ENCODE measurements at places on chromosomes 11 and 22.

GRCh38 chr11:128643661-128644317, 50.1 kb upstream of the FLI1 start:
- DNase-seq = no peak

- DNase-seq = no peak
Measured at GRCh38 chr11:129861702-129862522, 33.5 kb downstream of the NFRKB start.

- DNase-seq = peak; percentile 6
Measured at GRCh38 chr11:20364341-20364792, 853 bp downstream of the HTATIP2 start.

DNA sequence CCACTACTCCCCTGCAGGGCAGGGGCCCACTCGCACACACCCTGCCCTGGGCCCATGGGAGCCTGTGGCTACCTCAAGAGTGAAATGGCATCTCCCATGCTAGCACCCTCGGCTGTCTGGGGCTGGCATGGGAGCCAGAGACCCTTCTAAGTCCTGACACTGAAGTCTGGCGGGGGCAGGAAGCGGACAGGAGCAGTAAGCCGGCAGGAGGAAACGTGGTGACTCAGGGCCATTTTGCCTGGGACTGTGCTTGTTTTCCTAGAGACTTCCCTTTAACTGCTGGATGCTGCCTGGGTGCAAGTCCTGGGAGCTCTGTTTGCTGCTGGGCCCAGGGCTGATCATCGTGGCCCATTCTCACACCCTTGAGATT, 16.8 kb downstream of the RELT start:
- no peak for DNase-seq

- DNase-seq = no peak
Measured at GRCh38 chr11:23732026-23732425, 764.8 kb upstream of the LUZP2 start.

DNA sequence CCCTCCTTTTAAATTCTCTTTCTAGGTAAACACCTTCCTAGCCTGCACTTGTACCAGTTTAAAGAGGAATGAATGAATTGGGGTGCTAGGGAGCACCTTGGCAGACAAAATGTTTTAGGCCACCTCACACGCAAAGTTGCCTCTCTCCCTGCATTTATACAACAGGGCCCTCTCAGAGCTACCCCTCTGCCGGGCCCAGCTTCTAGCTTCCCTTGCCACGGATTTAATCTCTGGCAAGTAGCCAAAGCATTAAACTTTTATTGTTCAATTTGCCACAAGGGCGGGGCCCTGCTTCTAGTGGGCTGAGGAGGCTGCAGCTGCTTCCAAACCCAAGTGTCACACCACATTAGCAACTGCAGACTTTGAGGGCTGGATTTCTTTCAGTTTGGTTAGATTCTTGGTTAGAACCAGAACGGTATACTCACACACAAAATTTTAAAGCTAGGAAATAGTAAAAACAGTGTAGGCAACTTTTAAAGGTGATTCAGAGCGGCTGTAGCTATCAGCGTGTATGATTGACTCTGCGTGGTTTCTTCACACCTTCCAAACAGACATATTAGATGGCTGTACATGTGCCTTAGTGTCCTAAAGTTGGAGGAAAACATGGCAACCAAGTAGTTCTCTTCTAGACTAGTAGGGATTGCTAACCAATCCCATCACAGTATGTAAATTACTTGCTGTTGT, 6.5 kb downstream of the KREMEN1 start:
- DNase-seq = no peak

GRCh38 chr22:45580726-45581381, 78.2 kb downstream of the FBLN1 start:
- no peak for DNase-seq

GRCh38 chr11:44727373-44728287, 868 bp downstream of the TSPAN18 start:
- DNase-seq = peak; percentile 98

DNA sequence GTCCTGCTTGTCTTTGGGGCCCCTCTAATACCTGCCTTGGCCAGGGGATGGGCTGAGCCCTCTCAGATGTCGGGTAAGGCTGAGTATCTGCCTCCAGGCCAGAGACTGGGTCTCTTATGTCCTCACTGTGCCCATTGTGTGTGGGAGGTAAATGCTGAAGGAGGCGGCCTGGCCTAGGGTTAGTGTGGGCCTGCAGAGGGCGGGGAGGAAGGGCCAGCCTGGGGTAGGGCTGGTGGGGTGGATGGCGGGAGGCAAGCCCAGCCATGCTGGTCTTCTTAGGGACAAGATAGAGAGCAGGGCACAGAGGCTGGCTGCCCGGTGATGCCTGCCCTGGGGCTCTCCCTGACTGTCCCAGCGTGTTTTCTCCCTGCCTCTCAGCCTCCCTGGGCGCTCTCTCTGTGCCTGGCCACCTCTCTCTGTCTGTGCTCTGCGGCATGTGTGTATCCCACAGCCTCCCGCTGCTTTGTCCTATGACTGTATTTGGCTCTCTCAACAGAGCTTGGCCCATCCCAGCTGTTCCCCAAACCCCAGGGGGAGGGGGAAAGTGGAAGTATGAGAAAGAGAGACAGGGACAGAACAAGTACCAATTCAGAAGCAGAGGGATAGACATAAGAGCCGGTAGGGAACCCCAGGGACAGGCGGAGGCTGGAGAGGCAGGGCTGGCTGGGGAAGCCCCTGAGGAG, 57.0 kb downstream of the PDE2A start:
- DNase-seq = no peak

GRCh38 chr11:99601179-99601578, 580.4 kb downstream of the CNTN5 start:
- DNase-seq = no peak

- DNase-seq = no peak
Measured at GRCh38 chr11:132137981-132138313, 767.5 kb downstream of the NTM start.

- no peak for DNase-seq
Measured at GRCh38 chr11:130762638-130763037, 153.6 kb downstream of the SNX19 start.

DNA sequence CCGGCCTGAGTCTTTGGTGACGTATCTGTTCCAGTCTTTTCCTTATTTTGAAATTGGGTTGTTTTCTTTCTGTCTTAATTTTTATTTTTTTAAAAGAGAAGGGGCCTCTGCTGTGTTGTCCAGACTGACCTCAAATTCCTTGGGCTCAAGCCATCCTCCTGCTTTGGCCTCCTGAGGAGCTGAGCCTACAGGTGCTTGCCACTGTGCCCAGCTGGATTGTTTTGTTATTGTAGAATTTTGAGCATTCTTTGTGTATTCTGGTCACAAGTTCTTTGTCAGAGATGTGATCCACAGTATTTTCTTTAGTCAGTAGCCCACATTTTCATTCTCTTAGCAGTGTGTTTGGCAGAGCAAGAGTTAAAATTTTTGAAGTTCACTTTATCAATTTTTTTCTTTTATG, 100.1 kb downstream of the ATXN10 start:
- DNase-seq = no peak

- no peak for DNase-seq
Measured at GRCh38 chr11:20015529-20016427, 144.5 kb downstream of the DBX1 start.

DNA sequence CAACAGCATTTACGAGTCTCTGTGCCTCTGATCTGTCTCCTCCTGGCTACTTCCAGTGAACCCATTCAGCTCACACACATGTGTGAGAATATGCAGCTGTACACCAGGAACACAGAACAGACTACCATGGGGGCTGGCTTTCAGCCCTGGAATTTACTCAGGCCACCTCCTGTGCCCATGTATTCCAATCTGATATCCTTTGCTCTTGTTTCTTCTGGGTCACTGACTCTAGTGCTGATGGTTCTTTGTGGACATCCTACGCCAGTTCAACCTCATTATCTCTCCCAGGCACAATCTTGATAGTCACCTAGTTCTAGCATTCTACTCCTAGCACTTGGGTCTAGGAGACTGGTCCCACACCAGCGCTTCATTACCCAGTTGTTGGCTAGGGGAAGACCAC, 23.0 kb upstream of the ZC3H12C start:
- DNase-seq = no peak

DNA sequence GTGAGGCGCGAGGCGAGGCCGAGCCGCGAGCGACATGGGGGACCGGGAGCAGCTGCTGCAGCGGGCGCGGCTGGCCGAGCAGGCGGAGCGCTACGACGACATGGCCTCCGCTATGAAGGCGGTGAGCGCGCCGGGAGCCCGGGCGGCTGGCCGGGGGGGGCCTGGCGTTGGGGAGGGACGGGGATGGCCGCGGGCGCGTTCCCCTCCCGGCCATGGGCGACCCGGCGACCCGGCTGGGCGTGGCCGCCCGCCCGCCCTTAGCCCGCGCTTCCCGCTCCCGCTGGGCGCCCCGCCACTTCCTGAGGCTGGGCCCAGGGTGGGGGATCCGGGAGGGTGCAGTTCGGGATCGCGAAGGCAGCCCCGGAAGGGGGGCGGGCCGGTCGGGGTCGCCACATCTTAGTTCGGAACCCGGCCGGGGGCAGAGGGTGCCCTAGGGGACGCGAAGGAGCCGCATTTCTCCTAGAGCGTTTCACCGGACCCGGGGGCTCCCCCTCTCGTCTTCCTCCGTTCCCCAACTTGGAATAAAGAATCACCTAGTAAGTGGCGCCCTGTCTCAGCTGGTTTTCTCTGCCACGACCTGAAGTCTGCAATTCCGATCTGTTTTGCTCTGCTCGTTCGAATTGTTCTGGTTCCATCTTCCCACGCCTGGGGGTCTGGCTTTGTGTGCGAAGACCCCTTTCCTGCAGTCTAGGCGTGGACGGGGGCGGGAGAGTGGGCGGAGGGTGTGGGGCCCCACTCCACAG, 536 bp downstream of the YWHAH start:
- DNase-seq = no peak

GRCh38 chr11:83816572-83817187, 530.5 kb upstream of the CCDC90B start:
- no peak for DNase-seq
